Midbrain (tissue), 1 donor: ENCODE measurements at places on chromosomes 12 and 14.

DNA sequence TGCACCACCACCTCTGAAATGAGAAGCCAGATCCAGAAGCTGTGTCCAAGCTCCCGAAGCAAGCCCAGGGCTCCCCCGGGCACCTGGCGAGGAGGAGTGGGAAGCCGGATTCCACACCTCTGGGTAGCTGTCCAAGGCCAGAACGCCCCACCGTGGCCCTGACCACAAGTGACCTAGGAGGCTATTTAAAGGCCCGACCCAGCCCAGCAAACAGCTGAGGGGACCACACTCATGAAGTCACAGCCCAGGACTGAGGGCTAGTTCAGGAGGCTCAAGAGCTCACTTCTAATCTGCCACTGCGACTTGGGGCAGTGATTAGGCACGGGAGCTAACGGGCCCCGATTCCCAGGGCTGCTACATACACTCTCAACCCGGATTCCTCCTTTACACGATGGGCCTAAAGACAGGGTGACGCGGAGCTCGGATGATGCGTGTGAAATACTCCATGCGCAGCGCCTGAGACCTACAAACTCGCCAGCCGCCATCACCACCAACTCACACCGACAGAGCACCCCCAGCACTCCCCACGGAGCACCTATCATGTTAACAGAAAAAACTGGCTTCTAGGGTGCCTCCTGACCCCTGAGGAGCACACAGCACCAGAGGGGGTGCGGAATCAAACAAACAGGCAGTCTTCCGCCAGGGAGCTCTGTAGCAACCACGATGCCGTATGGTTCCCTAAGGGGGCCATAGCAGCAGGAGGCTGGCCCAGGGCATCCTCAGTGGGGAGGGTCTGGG is 84.0 kb upstream of the GPR68 start:
- no peak for DNase-seq

GRCh38 chr12:2145433-2145998 is 92.7 kb downstream of the CACNA1C start:
- DNase-seq = no peak

DNA sequence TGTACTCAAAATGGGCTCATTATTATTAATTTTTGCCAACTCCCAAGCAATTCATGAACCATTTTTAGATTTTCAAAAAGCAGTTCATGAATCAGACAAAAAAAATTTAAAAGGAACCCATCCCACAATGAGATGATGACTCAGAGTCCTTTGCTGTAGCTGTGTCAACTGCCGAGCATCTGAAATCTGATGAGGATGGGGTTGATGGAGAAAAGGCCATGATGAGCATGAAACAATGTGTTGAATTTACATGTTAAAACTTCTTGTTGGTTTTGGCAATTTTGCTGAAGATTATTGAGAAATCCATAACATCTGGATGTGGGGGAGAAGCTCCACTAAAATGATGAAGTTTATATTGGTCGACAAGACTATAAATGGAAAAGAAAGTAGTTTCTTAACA is 378.0 kb downstream of the FOXG1 start:
- DNase-seq = no peak

- DNase-seq = no peak
Observed at GRCh38 chr14:62847168-62847567, 198.1 kb downstream of the KCNH5 start.

- DNase-seq = no peak
Observed at GRCh38 chr12:81461163-81461562, 298.0 kb downstream of the PPFIA2 start.

GRCh38 chr12:71243370-71243769 is 85.6 kb upstream of the TSPAN8 start:
- DNase-seq = no peak
